ENCODE measurements at places on chromosomes 1 and 21.

GRCh38 chr1:115170961-115171392 is 81.7 kb upstream of the TSPAN2 start:
- DNase-seq: no peak

- DNase-seq: no peak
These were observed 31.8 kb upstream of the ENAH start for GRCh38 chr1:225684741-225685140.

DNA sequence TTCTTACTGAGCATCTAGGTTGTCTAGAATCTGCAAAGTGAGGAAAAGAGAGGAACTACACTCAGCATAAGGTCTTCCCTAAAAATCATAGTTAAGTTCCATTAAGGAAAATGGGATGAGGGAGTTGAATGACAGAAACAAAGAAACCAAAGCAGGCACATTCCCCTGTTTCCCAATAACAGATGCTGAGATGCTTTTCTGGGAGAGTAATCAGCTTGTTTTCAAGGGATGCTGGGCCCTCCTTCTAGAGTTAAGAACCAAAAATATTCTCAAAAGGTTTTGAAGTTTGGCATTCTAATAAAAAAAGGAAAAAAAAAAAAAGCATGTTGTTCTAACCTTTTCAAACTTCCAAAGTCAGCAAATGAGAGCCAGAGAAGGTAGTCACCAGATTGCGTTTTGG is 105.2 kb upstream of the ZNF648 start:
- DNase-seq: no peak

DNA sequence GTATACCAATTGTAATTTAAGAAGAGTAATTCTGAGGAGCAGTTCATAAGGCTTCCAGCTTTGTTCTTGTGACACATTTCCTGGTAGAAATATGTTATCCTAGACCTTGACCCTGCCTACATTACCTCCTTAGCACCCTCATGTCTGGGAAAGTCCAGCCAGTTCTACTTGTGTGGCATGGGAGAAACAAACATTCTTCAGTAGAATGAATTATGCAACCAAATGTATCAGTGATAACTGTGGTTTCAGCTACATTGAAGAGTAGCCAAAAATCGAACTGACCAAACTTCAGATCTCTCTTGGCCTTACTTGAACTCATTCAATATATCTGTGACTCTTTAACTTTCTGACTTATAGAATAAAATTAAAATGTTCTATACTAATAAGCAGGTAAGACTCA is 308.1 kb upstream of the LYPLAL1 start:
- no peak for DNase-seq

DNA sequence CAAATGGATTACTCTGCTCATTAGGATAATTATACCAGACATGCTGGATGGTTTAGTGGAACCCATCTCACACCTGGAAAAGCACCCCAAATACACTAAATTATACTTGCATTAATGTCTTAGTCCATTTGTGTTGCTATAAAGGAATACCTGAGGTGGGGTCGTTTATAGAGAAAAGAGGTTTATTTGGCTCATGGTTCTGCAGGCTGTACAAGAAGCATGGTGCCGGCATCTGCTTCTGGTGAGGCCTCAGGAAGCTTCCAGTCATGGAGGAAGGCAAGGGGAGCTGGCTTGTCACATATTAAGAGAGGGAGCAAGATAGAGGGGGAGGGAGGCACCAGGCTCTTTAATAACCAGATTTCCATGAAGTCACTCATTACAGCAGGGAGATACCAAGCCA is 95.6 kb downstream of the MT1HL1 start:
- DNase-seq: no peak

Data from renal cortex interstitium (tissue), 15 donors.